ENCODE measurements at places on chromosomes 2 and 18.

DNA sequence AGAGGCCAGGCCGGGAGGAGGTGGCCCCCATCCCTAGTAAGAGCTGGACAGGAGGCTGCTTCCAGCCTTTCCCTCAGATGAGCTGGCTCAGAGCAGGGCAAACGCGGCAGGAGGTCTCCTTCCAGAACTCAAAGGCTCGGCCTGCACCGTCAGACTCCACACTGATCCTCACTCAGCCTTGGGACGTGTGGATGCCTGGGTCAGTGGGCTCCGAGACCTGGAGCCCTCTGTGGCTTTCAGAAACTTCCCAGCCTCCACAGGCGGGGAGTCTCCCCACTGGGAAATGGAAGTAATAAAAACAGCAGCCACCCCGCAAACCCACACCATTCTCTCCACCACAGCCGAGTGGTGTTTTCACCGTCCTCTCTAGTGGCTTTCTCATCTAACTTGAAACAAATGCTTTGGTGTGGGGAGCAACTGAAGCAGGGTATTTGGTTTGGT is 54.3 kb downstream of the INPP5D start:
- DNase-seq: peak; percentile 38

GRCh38 chr2:233852056-233852455 is 2.3 kb downstream of the HJURP start:
- no peak for DNase-seq

DNA sequence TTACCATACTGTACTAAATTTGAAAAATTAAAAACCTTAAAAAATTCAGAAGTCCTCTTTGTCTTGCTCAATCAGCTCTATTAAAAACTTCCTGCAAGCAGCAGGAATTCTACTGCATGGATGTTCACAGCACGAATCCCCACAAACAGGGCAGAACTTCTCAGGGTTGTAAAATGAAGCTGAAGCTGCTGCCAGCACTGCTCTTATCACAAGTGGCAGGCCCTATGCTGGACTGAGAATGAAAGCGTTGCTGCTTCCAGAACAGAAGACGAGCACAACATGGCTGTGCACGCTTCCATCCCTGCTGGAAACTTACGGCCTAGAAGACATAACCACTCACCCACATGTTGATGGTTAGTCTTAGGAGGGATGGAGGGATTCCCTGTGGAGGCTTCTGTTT is 134.0 kb downstream of the RAB3GAP1 start:
- no peak for DNase-seq

DNA sequence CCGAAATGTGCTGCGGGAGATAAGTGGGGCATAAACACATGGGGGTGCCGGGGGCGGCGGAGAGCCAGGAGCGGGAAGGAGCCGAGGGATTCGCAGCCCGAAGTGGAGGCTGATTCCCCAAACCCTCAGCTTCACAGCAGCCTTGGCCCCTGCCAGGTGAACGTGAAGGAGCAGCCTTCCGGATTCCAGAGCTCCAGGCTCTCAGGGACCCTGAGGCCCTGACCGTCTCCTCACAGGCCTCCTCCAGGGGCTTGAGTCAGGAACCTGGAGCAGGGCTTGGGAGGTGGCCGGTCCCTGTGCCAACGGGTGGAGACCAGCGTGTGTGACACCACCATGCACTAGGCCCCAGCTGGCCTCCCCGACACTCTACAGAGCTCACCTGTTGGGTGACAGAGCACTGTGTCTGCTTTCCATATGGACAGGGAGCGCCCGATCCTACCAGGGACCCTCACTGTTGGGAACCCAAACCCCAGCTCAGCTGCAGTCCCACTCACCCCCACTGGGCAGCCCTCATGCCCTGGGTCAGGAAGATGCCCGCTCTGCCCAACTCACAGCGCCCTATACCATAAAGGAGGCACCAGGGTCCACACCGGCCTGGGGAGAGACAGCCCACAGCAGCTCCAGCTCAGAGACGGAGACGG is 117.6 kb upstream of the OTOS start:
- DNase-seq: no peak

- no peak for DNase-seq
Observed at GRCh38 chr2:137862651-137863050, 101.6 kb upstream of the HNMT start.

DNA sequence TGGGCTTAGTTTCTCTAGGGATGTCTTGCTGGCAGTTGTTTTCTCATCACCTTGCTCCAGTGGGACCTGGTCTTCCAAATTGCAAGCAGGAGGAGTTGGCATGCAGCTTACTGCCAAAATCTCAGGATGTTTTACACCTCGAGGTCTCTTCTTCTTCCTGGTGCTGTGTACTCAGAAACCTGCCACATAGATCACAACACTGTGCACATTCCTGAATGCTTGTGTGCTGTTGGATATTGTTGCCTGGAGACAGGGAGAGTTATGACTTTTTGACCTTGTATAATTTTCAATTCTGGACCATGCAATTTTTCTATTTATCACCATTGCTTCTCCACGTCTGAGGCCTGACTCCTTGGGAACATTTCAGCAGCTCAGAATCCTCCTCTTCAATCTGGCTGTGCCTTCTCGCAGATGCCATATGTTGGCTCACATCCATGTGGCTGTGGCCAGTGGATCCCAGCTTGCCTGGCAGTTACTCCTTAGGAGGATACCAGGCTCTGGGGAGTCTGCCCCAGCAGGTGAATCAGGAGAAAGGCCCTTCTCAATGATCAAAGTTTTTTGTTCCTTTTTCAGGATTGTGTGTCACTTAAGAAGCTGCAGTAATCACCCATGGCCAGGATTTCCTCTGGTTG is 489.3 kb downstream of the TSN start:
- DNase-seq: no peak

DNA sequence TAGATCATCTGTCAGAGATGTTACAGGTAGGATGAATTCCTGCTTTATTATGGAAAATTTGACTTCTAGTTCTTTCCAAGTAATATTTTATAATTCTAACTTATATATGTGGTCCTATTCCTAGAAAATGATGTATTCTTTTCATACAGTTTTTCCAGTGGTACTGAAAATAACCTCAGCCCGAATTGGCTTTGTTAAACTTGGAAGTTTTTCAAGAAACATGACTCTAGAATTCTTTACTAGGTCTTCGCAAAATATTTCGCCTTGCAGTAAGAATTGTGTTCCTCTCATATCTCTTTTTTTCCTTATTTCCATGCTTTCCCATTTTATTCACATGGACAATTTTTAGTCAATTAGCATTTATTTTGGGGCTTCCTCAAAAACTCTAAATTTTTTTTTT is 60.5 kb downstream of the BMPR2 start:
- DNase-seq: no peak

- no peak for DNase-seq
Observed at GRCh38 chr18:21979171-21979560, 190.2 kb upstream of the GATA6 start.

- DNase-seq: no peak
Observed at GRCh38 chr18:67043276-67043675, 439.4 kb upstream of the CDH19 start.

- no peak for DNase-seq
Observed at GRCh38 chr2:205030695-205031094, 485.4 kb downstream of the PARD3B start.

- DNase-seq: no peak
Observed at GRCh38 chr2:146762786-146763185, 1082.0 kb upstream of the ACVR2A start.

- no peak for DNase-seq
Observed at GRCh38 chr2:176270100-176270750, 983 bp downstream of the MTX2 start.

DNA sequence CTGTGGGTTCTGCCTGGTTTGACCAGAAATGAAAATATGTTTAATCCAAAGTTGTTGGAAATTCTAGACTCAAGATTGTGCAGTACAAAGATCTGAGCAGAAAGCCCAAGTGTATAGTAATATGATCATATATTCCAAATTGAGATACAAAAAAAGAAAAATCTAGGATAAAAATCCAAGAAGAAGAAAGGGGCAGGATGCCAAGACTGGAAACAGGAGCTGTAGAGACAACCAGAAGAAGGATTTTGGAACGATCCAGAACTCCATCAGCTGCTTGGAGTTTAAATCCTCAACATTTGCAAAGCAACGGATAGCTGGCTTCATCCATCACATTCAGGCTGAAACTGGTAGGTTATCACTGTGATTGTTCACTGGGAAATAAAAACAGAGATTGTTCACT is 333.6 kb upstream of the UBE2E3 start:
- no peak for DNase-seq

GRCh38 chr2:19886261-19886660 is 15.5 kb downstream of the TTC32 start:
- peak; percentile 23 for DNase-seq

DNA sequence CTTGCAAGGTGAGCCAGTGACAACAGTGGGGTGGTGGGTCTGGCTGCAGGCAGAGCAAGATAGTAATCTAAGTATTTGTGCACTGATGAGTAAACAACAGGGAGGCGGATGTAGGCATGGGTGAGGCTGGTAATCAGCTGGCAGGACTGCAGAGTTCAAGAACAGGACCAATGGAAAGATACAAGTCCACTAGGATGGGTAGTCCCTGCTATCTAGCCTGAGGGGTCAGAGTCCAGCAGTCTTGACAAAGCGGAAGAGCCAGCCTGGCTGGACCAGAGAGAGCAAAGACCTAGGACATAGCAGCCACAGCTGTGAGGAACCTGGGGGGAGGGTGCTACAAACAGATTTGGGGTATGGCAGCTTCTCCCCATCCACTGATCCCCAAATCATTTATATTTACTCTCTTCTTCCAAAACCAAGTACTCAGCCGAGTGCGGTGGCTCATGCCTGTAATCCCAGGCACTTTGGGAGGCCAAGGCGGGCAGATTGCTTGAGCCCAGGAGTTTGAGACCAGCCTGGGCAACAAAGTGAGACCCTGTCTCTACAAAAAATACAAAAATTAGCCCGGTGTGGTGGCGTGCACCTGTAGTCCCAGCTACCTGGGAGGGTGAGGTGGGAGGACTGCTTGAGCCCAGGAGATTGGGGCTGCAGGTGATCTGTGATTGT is 25.9 kb downstream of the VIL1 start:
- DNase-seq: no peak

DNA sequence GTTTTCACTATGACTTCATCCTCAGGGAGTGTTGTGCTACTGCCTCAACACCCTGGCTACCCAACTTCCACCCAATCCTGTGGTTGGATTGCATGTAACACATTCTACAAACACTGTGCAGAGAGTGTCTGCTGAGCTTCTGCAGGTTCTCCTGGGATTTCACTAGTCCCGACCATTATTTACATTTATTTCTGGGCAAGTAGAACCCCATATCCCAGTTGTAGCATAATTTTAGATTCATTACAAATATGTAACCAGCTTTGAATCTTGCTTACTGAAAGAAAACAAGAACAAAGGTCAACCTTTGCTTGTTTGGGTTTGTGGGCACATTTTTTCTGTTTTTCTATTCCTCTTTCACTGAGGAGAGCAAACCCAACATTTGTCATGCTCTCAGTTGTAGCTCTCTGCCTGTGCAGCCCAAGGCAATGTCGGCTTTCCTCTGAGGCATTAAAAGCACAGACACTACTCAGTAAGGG is 2036.1 kb upstream of the LRRTM1 start:
- no peak for DNase-seq

GRCh38 chr2:223580951-223581350 is 21.2 kb downstream of the SCG2 start:
- no peak for DNase-seq

- no peak for DNase-seq
Observed at GRCh38 chr2:100882645-100883613, 63.0 kb downstream of the NPAS2 start.

GRCh38 chr2:217993817-217994463 is 8.9 kb downstream of the TNS1 start:
- peak; percentile 85 for DNase-seq

GRCh38 chr18:23641937-23642666 is 20.6 kb downstream of the ANKRD29 start:
- no peak for DNase-seq

DNA sequence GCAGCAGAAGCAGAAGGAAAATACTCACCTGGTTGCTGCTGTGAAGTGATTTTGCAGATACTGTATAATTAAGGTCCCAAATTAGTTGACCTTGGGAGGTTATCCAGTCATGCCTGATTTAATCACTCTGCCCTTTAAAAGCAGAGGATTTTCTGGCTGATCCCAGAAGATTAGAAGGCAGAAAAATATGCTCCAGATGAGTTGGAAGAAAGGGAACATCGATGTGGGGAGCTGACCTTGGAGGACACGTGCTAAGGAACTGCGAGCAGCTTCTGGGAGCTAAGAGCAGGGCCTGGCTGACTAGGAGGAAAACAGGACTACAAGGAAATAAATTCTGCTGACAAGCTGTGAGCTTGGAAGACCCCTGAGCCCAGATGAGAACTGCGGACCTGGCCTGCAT is 13.3 kb upstream of the DYM start:
- no peak for DNase-seq

Data from ecto neural progenitor cell (in vitro differentiated cells).